ENCODE measurements at places on chromosomes 2 and 18.

DNA sequence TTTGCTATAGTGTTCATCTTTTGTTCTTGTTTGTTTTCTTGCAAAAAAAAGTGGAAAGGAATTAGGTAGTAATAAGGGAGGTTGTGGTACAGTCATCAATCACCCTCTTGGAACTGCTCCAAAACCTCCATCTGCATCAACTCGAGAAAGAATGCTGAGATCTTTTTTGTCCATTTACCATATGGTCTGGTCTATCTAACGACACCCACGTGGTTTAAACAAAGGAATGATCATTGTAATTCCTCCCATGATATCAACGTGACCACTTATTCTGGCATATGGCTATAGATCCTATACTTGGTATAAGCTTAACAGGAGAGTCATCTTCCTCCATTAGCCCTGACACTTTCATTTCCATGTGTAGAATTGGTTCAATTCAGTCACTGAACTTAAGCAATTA is 1025.3 kb upstream of the NXPH2 start:
- no peak for DNase-seq

- no peak for DNase-seq
These were observed 69.5 kb downstream of the EVA1A start for GRCh38 chr2:75491129-75491753.

DNA sequence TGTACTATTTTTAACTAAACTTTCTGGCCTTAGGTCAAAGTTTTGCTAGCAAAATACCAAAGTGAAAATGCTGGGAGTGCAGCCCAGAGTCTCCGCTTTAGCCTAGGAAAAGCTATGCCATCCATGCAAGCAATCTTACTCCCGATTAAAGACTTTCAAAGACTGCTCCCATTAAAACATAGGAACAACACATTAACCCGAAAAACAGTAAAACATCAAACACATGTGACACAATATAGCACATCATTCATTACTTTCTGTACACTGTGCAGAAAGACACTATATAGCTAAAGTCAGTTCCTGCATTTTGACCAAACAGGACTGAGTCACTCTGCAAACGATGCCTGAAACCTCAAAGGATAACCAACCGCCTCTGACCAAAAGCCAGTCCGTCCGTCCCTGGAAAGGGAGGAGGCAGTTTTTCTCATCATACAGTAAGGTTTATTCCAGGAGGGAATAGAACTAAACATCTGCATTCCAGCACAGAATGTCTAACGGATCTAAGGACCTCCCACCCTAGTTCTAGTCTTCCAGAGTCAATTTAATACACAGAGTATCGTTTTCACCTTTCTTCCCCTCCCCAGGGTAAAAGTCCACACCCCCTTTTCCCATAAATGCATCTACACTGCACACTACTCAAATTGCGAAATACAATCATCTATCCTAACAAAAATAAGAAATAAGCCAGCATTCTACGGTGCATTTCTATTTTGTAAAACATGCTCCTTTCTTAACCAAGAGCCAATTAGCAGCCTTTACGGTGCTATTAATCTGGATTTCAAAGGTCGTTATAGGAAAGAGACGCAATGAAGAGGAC is 1.7 kb downstream of the ROCK2 start:
- DNase-seq, result no peak

- DNase-seq, result no peak
These were observed 205.1 kb downstream of the TNS1 start for GRCh38 chr2:217797661-217798069.

DNA sequence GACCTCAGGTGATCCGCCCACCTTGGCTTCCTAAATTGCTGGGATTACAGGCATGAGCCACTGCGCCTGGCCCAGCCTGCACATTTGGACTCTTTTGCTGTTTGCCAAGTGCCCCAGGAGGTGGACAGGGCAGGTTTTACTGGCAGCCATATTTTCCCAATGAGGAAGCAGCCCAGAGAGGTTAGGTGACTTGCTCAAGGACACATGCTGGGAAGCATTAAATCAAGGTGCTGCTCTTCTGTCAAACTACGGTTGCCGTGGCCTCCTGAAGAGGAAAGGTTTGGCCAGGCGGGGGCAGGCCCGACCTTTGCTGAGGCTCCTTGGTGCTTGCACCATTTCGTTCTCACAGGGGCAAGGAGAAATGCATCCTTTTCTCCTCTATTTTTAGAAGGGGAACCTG is 44.0 kb downstream of the DNMT3A start:
- DNase-seq, result no peak

DNA sequence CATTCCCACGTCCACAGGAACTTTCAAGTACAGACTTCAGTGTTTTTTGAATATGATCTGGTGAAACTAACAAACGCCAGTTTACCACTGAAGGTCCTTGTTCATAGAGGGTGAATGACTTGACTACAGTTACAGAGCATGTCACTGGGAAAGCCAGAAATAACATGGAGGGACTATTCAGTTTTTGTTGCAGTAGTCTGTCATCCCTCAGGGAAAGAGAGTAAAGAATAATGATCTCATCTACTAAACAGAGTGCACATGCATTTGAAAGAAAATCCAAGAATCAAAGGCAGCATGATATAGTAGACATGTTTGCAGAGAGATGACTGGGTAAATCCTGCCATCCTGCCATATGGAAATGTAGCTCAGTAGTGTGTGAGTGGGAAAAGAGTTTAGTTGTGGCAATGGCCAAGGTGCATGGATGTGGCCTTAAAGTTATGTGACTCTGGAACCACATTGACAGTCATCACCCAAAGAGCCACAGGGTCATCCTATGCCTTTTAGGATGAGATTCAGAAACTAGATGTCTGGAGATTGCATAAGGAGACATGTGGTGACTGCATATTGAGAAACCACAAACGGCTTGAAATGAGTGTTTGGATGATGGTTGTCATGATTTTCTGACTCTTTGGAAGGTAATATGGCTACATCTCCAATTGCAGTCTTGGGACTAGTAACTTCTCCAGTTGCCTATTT is 125.3 kb upstream of the ZEB2 start:
- DNase-seq, result no peak

DNA sequence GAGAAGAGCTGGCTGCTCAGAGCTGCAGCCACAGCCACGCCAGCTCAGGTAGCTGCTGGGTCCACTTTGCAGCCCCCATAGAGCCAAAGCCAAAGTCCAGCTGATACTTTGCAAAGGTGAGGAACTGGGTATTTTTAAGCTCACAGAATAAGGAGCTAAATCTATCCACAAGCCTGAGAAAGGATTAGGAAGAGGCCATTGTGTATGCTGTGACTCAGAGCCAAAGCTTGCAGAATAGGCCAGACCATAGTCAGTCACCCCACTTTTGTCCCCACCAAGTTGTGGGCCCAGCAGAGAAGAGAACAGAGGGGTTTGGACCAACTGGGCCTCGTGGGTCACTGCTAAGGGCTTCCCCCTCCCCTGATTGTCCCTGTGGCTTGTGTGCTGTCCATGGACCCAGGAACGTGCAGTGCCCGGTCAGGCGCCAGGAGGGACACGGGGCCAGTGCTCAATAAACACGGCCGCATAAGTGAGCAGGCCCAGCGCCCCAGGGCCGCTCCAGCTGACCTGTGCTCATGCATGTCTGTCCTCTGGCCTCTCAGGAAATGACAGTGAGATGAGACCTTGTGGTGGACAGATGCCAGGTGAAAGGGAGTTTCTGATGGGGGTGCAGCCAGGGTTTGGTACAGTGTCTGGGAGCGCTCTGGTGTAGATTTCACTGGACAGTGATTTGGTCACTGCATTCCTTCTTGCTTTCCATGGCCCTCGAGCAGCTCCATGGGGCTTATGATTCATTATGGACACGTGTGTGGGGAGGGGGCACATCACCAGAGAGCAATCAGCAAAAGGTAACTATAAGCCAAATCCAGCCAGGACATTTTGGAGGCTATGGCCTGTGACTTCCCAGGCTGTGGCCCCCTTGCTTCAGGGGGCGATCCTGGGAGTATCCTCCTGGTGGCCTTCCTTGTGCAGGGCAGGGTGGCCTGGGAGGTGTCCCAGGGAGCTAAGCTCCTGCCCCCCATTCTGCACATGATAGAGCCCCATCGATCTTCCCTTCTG is 31.3 kb downstream of the MAL start:
- DNase-seq, result no peak

DNA sequence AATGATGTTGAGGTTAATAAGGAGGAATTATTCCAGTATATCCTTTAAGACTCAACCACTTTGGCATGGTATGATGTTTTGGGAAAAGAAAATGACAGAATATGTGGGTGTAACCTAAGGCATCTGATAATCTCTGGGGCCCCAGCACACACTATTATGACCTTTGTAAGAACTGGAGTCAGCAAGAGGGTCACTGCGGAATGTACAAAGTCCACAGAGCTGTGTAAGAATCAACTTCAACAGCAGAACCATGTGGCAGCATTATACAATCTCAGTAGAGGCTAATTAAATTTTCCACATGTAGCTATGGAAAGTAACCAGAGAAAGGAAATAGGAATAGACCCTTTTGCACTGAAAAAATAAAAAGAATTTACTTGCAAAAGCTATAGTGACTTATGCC is 445.1 kb upstream of the UBE2E3 start:
- DNase-seq, result no peak

DNA sequence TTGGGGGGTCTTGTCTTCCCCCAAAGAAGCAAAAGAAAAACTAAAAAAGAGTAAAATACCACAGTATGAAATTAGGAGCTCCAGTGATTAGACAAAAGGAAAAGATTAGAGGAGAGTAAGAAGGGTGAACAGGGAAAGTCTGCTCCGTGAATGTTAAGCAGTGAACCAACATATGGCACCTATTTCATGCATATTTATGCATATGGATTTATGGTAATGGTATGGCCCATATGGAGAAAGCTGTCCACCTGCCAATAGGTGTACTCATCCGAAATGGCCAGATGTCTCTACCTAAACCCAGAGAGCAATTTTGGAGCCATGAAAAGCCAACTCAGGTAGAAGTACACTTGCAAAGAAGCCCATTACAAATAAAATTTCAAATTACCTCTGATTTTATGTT is 404.0 kb upstream of the RAB6C start:
- DNase-seq, result no peak

GRCh38 chr2:173286153-173286809 is 68.4 kb upstream of the CDCA7 start:
- peak; percentile 32 for DNase-seq

DNA sequence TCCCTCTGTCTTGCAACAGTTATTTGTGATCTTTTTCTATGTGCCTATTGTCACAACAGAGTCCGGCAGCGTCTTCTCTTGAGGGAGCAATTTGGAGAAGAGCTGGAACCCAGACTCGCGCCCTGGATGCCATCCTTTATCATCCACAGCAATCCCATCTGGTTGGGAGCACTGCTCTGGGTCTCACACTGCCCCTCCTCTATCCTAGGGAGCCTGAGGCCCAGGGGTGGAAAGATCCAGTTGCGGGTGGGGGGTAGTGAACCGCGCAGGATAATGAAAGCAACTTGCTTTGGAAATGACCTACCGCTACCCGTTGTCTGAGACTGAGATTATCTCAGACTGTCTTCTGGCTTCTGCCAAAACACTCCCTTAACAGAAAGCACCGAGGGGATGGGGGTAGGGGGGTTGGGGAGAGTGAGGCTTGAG is 713 bp downstream of the WBP1 start:
- no peak for DNase-seq

GRCh38 chr18:78130232-78131195 is 849.1 kb upstream of the SALL3 start:
- DNase-seq, result no peak

DNA sequence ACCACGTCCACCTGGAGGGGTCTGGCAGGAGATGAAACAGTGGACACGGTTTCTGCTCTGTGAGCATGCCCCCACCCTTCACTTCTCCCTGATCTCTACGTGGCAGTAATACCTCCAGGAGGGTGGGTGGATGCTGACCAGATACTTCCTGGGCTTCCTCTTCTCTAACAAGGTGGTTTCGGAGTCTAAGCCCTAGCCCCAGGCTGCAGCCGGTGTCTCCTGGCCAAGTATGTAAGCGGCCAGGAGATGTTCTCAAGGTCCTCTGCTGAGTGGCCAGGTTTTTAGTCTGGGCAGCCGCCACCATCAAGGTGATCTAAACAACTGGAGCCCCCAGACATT is 101.8 kb upstream of the ASB18 start:
- DNase-seq, result no peak

DNA sequence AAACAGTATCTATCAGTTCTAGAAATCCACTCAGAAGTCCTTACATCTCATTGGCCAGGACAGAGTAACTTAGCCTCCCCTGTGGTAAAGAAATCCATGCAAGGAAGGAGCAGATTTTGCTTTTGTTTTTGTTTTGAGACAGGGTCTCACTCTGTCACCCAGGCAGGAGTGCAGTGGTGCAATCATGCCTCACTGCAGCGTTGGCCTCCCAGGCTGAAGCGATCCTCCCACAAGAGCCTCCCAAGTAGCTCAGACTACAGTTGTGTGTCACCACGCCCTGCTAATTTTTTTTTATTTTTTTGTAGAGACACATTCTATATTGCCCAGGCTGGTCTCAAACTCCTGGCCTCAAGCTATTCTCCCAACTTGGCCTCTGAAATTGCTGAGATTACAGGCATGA is 185.1 kb downstream of the NRP2 start:
- no peak for DNase-seq

- DNase-seq, result no peak
These were observed 100.5 kb downstream of the SPTBN1 start for GRCh38 chr2:54556621-54557121.

- no peak for DNase-seq
These were observed 27.2 kb upstream of the CYTIP start for GRCh38 chr2:157471078-157471477.

GRCh38 chr18:79772108-79772864 is 25.5 kb upstream of the KCNG2 start:
- DNase-seq, result no peak

DNA sequence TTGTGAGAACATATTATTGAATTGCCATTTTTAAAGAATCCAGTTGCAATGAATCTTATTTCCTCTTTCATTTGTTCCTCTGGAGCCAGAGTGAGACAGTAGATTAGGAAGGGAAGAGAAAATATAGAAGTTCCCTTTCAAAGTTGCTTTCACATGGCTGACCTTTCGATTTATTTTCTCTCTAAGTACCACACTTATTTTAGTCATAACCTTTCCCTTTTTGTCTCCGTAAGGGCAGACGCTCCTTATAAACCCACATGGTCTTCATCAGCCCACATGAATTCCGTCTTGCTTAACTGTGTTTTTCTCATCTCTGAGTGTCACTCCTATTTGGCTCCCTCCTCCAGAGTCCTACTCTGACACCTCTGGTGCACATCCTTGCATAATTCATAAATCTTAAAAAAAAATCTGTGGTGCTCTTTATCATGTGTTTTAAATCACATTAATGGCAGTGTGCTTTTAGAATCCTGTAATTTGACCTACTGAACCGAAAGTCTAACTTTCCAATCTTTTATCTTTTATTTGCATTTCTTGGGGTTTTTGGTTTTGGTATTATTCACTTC is 38.5 kb upstream of the ZNF396 start:
- DNase-seq, result no peak

DNA sequence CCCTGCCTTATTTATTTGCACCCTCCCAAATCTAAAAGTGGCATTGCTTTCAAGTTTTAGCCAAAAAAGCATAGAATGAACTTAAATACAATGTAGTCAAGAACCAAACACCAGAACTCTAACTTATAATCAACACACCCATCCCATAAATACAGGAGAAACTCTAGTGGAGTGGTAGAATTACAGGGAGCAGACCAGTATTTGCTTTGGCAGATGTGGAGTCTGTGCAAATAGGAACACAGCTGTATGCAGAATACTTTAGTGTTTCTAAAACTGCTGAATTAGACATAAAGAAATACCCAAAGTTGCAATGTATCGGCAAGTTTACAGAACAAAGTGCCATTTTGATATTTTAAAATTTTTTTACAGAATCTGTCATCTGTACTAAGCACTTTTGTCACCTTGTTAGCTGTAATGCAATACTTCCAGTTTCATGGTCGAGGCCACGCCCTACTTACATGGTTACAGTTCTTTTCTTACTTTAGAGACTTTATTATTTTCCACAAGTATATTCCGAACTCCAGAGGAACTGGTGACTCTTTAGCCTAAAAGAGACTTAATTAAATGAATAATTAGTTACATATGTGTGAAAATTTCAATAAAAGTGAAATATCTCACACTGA is 23.7 kb upstream of the COL5A2 start:
- no peak for DNase-seq

Measured in GM12891 (cell line).